B cell (primary cell): ENCODE measurements at places on chromosomes 5 and 9.

GRCh38 chr5:6831678-6832671 lies 118.7 kb downstream of the TENT4A start:
- DNase-seq, result no peak

- no peak for DNase-seq
These were observed 60.1 kb downstream of the OTULIN start for GRCh38 chr5:14724633-14725032.

- DNase-seq, result no peak
These were observed 58.0 kb downstream of the FXN start for GRCh38 chr9:69093471-69094103.

DNA sequence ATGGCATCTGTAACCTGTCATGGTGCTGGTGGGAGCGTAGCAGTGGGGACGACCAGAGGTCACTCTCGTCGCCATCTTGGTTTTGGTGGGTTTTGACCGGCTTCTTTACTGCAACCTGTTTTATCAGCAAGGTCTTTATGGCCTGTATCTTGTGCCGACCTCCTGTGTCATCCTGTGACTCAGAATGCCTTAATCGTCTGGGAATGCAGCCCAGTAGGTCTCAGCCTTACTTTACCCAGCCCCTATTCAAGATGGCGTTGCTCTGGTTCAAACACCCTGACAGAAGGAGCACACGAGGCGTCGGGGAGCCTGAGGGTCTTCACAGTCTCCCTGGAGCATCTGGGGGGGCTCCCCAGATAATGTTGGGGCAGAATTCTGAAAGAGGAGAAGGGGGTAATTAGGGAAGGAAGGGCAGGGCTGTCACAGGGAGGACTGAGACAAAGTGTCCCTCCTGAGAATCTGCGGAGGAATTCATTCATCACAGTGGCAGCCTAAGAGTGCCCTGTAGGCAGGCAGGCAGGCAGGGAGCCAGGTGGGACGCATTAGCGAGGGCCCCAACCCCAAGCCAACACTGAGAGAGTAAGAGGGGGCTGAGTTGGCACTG lies 21.3 kb upstream of the NCS1 start:
- no peak for DNase-seq

DNA sequence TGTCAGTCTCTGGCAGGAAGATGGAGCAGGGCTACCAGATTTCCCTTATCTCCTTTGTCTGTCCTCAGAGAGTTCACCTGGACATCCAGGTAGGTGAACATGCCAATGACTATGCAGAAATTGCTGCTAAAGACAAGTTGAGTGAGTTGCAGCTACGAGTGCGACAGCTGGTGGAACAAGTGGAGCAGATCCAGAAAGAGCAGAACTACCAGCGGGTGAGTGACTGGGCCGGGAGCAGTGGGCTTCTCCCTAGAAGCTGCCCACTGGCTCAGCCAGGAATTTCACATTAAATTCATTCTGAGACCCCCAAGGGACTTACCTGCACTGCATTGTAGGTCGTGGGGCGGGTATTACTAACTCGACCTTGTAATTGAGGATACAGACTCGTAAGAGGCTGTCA lies 2.1 kb downstream of the TMED9 start:
- no peak for DNase-seq

DNA sequence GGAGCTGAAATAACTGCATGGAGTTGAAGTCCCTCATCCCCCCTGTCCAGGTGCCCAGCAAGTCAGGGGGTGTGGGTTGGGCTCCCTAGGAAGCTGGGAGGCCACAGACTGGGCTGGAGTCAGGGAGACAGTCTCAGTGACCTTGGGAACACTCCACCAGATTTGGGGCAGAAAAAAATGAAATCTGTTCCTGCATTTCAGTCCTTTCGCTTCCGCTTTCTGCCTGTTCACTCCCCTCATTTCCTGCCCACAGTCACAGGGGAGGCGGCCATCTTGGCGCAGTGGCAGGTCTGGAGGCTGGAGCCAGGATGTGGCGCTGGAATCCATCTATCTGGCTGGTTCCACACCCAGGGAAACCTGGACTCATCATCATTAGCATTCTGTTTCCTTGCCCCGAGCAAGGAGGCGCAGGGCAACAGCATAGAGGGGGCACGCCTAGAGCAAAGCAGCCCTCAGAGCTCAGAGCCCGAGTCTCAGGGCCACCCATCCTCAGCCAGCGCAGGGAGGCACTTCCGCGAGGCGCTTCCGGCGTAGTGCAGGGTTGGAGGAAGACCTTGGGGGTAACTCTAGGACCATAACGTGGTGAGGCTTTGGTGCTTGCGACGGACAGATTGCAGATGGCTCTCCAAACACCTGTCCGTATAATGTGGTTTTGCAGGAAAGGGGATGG lies 86.2 kb upstream of the HSPA9 start:
- peak; percentile 36 for DNase-seq

DNA sequence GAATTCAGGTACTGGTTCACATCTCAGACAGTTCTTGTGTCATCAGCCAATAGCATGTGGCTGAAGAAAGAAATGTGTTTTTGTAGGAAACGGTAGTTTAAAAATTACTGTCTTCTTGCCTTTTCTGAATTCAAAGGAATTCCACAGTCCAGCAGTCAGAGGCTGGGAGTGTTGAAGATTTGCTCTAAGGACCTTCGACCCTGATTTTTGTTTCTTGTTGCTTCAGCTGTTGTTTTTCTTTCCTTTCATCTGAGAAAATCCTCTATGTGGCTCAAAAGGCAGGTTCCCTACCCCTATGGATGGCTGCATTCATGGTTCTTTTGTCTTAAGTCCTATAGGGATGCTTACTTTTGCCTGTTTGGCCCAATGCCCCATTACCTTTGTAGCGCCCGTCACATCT lies 304.9 kb downstream of the TMEM167A start:
- DNase-seq, result no peak
